ENCODE measurements at places on chromosomes 11 and 22.

DNA sequence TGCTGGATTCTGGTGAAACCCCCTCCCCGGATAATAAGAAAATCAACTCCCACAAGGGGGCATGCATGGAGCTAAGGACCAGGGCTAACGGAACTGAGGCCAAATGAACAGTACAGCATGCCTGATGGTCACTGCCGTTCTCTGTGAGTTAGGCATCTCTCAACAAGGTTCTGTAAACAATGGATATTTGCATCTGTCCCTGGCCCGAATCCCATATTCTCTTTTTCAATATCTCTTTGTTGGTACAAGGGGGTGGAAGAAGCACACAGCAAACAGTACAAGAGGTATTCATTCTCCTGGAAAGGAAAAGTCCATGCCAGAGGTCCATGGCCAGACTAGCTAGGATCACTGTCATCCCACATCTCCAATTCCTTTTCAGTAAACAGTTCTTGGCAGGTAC is 32.2 kb upstream of the APOA1 start:
- DNase-seq = no peak

- no peak for DNase-seq
Measured at GRCh38 chr11:3170756-3171650, 5.9 kb upstream of the OSBPL5 start.

DNA sequence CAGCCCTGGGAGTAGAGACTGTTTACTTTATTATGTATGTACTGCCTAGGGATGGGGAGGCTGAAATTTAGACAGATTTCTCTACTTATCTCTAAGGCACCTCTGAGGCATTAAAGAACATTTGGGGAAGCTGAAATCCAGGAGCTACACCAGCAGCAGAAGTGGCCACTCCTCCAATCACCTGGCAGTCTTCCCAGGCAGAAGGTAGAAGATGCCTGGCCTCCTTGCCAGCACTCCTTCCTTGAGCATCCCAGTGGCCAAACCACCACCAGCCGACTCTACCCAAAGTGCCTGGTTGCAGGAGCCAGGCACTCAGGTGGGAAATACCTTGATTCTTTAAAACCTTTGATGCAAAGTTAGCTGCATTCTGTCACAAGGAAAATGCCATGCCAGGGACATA is 1.9 kb upstream of the FAT3 start:
- DNase-seq = no peak

DNA sequence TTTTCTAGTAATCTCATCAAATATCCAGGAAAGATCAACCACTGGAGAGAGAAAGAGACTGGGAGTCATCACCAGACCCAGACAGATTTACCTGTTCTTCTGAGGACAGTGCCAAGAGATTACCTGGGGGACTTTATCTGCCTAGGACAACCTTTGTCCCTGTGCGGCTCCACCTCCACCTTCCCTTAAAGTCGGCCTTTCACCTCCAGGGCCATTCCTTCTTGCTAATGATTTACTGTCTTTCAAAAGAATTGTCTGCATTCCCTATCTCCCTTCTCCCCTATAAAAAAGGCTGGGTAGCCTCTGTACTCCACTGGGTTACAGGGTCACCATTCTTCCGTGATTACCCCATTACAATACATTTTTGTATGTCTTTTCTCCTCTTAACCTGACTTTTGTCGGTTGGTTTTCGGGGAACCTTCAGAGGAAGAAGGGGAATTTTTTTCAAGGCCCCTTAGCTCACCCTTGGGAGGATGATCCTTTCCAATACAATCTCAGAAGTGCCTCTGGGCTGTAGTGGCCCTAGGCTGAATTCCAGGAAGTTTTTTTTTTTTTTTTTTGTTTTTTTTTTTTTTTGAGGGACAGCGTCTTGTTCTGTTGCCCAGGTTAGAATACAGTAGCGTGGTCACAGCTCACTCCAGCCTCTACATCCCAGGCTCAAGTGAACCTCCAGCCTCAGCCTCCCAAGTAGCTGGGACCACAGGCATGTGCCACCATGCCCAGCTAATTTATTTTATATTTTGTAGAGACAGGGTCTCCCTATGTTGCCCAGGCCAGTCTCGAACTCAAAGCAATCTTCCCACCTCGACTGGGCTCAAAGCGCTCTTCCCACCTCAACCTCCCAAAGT is 1.5 kb upstream of the HMOX1 start:
- DNase-seq = no peak

GRCh38 chr11:69384251-69385143 is 90.5 kb downstream of the MYEOV start:
- peak; percentile 33 for DNase-seq

GRCh38 chr11:5581014-5581413 is 337 bp downstream of the OR52B6 start:
- DNase-seq = no peak

- no peak for DNase-seq
Measured at GRCh38 chr11:121253951-121254350, 38.6 kb upstream of the SC5D start.

DNA sequence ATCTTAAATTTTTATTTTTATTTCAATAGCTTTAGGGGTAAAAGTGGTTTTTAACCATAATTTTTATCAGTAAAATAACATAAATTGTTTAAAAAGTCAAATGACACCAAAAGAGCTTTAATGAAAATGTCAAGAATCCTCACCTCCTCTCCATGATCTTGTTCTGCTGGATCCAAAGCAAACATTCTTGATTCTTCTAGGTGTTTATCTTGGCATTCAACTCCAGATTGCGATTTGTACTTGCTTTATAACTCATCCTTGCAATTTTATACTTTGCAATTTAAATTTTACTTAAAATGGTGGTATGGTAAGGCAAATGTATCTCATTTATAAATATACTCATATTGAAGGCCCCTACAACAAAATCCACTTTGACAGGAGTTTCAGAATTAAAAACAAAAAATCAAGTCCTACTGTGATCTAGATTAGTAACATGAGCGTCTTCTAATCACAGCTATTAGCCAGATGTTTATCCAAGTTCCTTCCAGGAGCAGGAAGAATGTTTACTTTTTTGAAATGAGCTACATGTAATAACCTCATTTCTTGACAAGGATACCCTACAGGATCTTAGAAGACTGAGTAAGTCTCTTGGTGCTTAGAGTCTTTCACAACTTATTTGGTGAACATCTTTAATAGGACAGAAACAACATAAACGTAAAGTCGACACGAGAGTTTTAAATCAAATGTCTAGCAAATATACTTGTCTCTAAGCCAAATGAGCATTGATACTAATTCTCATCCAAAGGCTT is 72.4 kb upstream of the CARD18 start:
- DNase-seq = no peak
